ENCODE measurements at places on chromosomes 2 and 18.

GRCh38 chr18:272650-273049, 4.8 kb upstream of the THOC1 start:
- DNase-seq: no peak

- DNase-seq: no peak
These were observed 6.4 kb downstream of the TGFBRAP1 start for GRCh38 chr2:105323111-105323510.

DNA sequence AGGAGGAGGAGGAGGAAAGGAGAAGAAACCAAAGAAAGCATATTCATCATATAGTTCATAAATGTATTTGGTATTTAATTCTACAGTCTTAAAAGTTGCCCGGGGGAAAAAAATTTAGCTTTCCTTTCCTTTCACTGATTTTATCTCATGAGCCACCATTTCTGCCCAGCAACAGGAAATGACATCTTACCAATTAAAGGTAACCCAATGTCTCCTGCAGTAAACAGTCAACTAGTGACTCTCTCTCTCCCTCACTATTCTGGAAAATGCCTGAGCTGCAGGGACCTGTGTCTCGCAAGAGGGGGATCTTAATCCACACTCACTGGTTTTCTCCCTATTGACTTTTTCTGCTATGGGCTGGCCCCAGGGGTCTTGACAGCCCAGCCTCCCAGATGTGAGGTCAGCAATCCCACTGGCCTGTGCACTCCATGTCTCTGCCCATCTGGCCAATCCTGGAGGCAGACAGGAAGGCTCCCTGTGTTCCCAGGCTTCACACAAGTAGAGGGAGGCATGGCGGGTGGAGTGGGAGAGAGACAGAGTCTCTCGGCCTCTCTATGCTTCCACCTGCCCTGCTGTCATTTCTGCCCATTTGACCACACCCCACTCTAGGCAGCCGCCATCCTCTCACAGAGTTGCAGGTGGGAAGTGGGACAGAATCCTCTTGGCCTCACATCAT, 85.4 kb upstream of the CABLES1 start:
- DNase-seq: peak; percentile 73

DNA sequence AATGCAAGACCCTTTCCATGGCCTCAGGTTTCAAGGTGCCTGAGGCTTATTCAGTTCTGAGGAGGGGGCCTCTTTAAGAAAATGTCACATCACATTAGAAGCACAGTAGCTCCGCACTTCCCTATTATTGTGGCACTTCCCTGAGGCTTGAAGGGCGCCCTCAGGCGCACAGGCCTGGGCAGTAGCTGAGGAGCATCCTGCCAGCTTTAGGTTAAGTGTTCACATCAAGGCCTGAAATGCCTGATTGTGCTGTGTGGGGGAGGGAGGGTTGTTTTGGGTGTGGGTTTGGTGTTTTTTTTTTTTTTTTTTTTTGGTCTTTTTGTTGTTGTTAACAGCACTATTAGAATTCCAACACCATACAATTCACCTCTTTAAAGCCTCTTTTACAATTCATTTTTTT, 107.9 kb downstream of the CABLES1 start:
- DNase-seq: no peak

- no peak for DNase-seq
These were observed 40.6 kb downstream of the MOB4 start for GRCh38 chr2:197556456-197556855.

DNA sequence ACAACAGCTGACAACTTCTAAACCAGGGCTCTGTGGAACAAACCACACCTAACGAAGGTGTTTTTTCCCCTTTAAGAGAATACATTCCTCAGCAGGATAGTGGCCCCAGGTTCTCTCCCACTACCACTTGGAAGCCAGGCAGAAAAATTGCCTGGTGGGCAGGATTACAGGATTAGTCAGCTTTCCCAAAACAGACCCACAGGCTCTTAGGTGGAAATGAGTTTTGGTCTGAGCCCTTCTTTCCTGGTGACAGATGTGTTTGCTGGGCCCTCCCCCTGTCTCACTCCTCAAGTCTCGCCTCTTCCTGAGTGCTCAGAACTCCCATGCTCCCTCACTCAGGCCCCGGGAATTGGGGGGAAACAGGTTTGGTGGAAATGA, 139.4 kb upstream of the HAAO start:
- DNase-seq: peak; percentile 55

GRCh38 chr2:25104736-25105135, 62.9 kb downstream of the EFR3B start:
- DNase-seq: no peak

DNA sequence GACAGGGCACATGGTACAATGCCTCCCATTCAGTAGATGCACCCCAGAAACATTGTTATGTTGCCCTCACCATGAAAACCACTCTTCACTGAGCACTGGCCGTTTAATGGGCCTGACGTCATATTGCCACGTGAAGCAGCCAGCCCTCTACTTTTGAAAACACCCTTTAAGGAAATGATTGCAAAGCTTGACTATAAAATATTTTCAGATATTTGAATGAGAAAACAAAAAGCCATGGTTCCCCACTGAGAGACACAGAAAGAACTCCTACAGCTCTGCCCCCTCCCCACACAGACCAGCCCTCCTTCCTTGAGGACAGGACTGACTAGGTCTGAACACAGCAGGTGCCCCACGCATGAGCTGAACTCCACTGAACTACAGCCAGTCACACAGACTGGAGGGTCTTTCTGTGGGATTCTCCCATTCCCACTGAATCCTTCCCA, 349.1 kb downstream of the ANAPC1 start:
- peak; percentile 67 for DNase-seq

- DNase-seq: no peak
These were observed 73.0 kb upstream of the RGPD5 start for GRCh38 chr2:109721135-109721534.

DNA sequence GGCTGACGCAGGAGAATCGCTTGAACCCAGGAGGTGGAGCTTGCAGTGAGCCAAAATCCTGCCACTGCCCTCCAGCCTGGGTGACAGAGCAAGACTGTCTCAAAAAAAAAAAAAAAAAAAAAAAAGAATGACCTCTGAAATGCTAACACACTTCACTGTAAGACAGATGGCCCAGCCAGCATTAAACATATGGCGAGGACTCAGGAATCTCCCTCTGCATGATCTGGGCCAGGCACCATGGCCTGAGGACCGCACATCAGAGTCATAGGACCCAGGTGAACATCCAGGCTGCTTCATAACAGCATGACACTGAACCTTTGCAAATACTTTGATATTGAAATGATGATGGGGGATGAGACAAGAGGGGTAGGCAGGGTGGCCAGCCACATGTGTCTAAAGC, 56.1 kb upstream of the DNMT3A start:
- DNase-seq: no peak

DNA sequence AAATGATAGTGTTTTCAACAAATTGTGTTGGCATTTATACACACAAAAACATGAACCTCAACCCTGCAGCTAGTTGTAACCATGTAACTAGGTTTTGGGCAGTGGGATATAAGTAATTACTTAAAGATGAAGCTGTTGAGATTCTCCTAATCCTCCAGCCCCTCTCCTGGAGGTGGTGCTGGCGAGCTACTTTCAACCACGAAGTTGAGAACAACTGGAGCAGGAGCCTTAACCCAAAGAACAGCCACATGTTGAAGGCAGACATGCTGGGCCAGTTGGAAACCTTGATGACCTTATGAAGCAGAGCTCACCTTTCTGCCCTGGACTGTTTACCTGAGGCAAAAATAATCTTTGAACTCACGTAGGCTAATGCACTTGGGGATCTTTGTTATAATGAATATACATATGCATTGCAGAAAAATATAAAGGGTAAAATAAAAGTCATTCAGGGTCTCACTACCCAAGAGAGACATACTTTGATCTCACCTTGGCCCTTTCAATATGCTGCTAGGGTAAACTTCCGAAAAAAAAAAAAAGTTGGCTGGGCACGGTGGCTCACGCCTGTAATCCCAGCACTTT, 89.6 kb upstream of the NPAS2 start:
- peak; percentile 68 for DNase-seq

GRCh38 chr18:61079714-61080113, 253.5 kb upstream of the CDH20 start:
- no peak for DNase-seq

- DNase-seq: no peak
These were observed 237.0 kb downstream of the ZNF804A start for GRCh38 chr2:184835398-184835715.

DNA sequence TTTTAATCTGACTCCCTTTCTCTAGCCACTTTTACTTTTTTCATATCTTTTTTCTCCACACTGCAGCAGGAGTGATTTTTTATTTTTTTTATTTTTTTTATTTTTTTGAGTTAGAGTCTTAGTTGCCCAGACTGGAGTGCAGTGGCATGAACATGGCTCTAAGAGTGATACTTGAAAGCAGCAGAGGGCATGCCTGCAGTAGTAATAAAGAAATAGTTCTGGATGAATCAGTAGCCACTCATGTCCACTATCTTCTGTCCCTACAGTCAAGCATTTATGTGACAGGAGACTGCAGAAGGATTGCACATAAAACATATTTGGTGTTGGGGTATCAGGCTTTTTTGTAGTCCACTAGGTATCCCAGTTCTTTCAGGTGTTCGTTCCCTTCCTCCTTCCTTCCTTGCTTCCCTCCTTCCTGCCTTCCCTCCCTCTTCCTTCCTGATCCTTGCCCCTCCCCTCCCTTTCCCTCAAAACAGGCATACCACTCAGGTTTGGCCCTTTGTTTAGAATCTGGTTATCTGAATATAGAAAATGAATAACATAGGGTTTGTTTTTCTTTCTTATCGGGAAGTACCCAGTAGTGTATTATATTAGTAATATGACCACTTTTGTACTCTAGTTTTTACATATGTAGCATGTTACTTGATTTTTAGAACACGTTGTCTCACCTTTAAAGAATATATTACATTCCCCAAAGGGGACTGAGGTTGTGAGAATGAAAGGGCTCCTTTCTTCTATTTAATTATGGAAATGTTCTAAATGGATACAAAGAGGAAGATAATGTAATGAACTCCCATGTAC, 23.5 kb downstream of the MIB1 start:
- no peak for DNase-seq
